ENCODE measurements at places on chromosomes 11 and 22.

DNA sequence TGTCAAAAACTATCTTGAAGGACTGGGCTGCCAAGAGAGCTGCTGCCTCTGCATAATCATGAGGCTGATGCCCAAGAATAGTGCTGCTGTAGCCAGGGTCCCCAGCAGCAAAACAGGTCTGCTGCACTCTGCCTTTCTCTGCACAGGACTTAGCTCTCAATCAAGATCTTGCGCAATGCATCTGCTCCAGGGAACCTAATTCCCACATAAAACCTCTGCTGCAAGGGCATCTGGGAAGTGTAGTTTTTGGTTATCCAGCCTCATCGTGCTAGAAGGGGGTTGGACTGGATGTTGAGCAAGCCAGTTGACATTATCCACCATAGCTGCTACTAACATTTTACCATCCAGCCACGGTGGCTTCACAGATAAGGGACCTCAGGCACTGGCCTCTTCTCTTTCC lies 192.7 kb downstream of the C11orf91 start:
- no peak for DNase-seq

DNA sequence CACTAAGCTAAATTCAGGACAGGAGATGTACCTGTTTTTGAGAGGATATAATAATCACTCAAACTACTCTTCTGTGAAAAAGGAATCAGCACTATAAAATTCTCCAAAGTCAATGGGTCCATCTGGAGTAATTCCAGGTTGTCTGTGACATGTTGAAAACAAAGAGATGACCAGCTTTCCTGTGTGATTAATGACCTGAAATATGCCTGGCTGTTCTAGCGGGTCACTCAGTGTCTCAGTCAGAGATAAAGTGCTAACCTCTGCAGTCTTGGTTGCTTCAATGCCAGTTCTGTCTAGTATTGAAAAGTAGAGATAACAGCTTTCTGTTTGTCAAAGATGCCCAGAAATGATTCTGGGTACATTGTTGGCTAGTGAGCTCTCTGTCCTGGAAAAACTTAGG lies 722.6 kb upstream of the TENM4 start:
- DNase-seq = no peak

DNA sequence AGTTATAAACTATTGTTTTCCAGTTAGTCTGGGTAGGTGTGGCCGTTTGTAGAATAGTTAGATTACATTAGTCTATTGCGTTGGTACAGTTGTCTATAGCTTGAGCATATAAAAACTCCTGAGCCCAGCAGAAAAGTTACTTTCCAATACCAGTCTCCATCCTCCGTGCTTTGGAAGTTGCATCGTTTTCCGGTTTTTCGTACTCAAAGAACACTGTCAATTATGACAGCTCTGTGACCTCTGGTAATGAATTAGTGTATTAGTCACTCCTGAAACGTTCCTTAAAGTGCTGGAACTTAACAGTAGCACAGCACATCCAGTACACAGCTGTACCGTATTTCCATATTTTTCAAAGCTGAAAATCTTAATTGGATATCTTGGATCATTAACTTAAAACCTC lies 808 bp upstream of the MSANTD2 start:
- DNase-seq = no peak

DNA sequence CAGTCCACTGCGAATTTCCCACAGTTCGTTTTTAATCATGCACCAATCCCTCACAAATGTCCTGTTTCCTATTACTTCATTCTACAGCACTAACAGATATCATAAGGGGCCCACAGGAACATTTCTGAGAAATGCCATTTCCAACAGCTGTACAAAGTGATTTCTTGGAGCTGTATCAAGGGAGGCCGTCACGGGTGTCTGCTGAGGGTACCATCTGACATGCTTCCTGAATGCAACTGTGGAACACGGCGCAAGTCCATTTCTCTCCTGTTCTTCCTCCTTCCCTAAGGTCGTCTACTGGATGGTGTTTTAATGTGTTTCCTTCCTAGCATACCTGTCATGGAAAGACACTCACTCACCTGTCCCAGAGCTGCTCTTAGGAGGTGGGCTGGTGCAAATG lies 320.7 kb downstream of the LARGE1 start:
- no peak for DNase-seq

DNA sequence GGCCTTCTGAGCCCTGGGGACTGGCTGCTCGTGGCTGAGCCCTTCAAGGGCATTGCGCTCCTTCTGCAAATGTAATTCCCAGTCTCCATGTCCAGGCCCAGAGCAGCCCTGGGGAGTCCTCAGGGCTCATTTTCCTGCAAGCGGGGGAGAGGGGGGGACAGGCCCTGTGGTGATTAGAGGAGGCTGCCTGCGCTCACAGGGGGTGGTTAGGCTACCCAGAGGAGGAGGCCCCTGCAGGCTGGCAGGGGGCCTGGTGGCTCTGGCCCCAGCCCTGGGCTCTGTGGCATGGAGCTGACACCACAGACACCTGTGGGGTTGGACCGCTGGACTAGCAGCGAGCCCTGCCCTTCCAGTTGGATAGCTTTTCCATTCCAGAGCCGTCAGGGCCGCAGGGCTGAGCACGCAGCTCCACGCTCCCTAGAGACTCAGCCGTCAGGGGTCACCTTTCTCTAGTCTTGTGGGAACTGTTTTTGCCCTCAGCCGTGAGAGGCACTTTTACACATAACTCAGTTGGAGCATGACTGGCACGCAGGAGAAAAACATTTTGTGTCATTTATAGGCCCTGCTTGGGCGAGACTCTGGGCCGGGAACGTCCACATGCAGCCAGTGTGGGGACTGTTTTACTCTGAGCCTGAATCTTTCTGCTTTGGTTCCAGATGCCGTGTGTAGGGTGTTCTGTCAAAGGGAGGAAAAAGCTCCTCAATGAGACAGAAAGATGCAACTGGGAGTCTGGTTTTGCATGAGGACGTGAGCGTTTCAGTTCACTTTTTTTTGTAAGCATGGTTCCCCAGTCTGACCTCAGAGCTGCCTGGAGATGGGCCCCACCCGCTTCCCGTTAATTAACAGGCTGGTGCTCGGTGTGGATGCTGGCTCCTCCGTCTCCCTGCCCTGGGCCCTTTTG lies 58.1 kb downstream of the LRP5 start:
- no peak for DNase-seq

DNA sequence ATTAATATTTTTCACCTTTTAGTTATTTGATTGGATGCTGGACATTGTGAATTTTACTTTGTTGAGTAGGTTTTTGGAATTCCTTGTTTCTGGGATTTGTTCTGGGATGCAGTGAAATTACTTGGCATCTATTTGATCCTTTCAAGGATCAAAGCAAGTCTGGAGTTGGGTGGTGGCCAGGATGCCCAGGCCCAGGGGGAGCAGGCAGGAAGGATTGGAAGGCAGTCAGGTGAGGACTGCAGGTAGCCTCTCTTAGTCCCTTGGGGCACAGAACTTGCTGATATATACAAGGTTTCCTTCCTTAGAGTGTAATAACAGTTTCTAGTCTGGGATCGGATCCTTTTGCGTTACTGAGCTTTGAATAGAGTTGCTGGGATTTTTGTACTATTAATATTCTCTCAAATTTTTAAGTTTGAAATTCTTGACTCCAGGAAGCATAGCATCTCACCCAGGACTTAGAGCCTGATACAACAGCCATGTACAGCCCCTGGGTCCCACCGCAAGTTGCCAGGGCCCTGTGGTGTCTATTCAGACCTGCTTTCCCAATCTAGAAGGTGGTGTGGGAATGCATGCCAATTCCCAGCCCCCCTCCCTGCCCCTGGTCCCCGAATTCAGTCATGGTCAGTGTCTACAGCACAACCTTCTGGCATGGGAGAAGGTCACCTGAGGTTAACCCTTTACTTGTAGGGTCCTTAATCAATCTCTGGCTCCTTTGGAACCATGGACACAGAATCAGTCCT lies 6.1 kb downstream of the ZNF74 start:
- DNase-seq = no peak

GRCh38 chr22:42686756-42687491 lies 33.7 kb downstream of the A4GALT start:
- no peak for DNase-seq

- no peak for DNase-seq
These were observed 1.1 kb upstream of the GAB2 start for GRCh38 chr11:78418584-78419211.

DNA sequence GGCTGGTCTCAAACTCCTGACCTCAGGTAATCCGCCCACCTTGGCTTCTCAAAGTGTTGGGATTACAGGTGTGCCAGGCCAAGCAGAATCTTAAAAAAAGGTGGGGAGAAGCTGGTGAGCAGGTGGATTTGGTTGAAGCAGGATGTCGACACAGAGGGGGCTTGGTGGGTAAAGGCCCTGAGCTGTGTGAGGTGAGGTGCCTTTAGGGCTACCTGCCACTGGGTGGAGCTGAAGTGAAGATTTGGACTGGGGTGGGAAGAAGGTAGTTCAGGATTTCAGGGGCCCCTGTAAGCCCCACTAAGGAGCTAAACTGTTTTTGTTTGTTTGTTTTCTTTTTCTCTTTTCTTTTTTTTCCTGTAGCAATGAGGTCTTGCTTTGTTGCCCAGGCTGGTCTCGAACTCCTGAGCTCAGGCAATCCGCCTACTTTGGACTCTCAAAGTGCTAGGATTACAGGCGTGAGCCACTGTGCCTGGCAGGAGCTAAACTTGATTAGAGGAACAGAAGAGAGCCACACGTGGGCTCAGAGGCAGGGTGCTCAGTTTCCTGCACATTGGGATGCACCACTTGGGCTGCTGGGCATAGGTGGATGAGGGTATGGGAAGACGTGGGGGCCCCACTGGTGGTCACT lies 6.0 kb downstream of the P2RX6 start:
- DNase-seq = no peak
